HepG2 (cell line): ENCODE measurements at places on chromosomes 16 and 17. TPM values are rescaled to one million over a fixed set of nuclear protein-coding genes. Genes with fewer than 3 reads are reported as not detected.

ANKFN1 gene
- total RNA-seq, result not detected in 2 replicates

ARHGAP44 gene
- total RNA-seq, result 2.8 and 3.1 TPM in 2 replicates

VAC14 gene
- total RNA-seq, result 24.4 and 24.6 TPM in 2 replicates

TEX19 gene
- 1.3 and 1.8 TPM in 2 replicates for total RNA-seq

LLGL2 gene
- total RNA-seq, result 53.9 and 86.7 TPM in 2 replicates

CLEC10A gene
- total RNA-seq, result not detected in 2 replicates

NTN1 gene
- total RNA-seq, result 0.04 TPM in 1 of 2 replicates, not detected in the other

DNA sequence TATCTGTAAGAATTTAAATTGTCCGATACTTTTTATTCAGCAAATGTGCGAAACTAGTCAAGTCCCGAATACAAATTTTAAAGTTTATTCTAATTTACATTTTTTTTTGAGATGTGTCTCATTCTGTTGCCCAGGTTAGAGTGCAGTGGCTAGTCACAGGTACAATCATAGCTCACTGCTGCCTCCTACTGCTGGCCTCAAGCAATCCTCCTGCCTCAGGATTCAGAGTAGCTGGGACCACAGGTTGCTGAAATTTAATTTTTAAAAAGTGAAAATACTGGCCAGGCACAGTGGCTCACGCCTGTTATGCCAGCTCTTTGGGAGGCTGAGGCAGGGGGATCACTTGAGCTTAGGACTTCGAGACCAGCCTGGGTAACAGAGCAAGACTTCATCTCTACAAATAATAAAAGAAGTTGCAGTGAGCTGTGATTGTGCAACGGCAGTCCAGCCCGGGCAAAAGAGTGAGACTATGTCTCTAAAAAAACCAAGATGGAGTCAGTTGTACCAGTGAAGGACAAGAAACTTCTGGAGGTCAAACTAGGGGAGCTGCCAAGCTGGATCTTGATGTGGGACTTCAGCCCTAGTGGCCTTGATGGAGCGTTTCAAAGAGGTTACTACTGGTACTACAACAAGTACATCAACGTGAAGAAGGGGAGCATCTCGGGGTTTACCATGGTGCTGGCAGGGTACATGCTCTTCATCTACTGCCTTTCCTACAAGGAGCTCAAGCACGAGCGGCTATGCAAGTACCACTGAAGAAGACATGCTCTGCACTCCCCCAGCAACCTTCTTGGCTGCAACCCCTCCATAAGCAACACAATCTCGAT, 5.6 kb downstream of the POLG2 start:
- peaks cover 32% of the 10 kb centered on the region for H3K36me3 ChIP-seq
- peaks cover 26% of the 10 kb centered on the region for H3K4me1 ChIP-seq
- H3K27ac ChIP-seq, result no peak overlapping the region
- peak; percentile 57 for DNase-seq

GRCh38 chr16:30967795-30968194, 10.2 kb downstream of the SETD1A start:
- H3K27ac ChIP-seq, result no peak overlapping the region
- no peak for DNase-seq
- no peaks in the 10 kb centered on the region for H3K4me1 ChIP-seq
- no peaks in the 10 kb centered on the region for H3K27me3 ChIP-seq
- H3K4me3 ChIP-seq, result no peak overlapping the region

GRCh38 chr17:56887552-56888467, 26.0 kb downstream of the TRIM25 start:
- H3K27me3 ChIP-seq, result no peaks in the 10 kb centered on the region
- no peak overlapping the region for H3K27ac ChIP-seq
- peaks cover 28% of the 10 kb centered on the region for H3K36me3 ChIP-seq

DNA sequence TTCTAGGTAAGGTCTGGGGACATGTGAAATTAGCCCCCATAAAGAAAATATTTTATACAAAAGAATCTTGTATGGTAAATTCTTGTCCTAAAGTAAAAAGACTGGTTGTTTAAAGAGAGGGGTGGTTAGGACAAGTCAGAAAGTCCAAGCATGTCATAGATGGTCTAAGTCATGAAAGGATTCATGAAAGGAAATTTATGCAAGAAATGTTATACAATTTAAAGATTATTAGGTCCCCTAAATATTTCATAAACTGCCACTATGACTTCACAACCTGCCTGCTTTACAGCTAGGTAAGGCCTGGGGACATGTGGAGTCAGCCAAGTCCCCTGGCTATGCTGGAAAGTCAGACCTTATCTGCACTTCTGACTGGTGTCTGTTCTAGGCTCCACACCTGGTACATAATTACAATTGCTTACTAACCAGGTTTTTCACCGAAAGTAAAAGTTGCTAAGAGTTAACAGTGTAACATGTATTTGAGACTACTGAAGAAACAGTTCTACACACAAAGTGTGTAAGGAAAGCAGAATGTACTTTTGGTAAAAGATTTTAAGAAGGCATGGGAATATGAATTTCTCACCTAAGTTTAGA, 17.0 kb downstream of the N4BP1 start:
- DNase-seq, result no peak
- H3K27me3 ChIP-seq, result no peaks in the 10 kb centered on the region
- peaks cover 6% of the 10 kb centered on the region; the same call in 1 of the 2 replicates for H3K4me1 ChIP-seq
- H3K36me3 ChIP-seq, result peaks cover 10% of the 10 kb centered on the region

DNA sequence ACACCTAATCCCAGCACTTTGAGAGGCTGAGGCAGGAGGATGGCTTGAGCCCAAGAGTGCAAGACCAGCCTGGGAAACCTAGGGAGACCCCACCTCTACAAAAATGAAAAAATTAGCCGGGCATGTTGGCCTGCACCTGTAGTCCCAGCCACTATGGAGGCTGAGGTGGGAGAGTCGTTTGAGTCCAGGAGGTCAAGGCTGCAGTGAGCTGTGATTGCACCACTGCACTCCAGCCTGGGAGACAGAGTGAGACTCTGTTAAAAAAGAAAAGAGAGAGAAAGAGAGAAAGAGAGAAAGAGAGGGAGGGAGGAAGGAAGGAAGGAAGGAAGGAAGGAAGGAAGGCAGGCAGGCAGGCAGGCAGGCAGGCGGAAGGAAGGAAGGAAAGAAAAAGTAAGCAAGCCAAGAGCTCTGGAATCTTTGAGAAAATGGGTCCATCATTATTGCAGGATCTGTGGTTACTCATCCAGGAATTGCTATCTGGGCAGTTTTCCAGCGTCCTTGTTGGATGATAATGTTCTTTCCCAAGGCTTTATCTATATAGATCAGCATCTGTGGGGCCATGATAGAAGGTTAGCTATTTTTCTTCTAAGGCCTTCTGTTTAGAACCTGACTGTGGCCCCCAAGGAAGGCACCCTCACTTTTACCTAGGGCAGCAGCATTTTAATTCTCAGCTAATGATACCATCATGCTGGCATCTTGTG, 533.2 kb upstream of the CDH5 start:
- peaks cover 8% of the 10 kb centered on the region; the same call in 1 of the 2 replicates for H3K4me1 ChIP-seq
- H3K4me3 ChIP-seq, result no peak overlapping the region
- no peaks in the 10 kb centered on the region for H3K36me3 ChIP-seq
- no peaks in the 10 kb centered on the region for H3K27me3 ChIP-seq
- DNase-seq, result no peak
- no peak overlapping the region for H3K27ac ChIP-seq

DNA sequence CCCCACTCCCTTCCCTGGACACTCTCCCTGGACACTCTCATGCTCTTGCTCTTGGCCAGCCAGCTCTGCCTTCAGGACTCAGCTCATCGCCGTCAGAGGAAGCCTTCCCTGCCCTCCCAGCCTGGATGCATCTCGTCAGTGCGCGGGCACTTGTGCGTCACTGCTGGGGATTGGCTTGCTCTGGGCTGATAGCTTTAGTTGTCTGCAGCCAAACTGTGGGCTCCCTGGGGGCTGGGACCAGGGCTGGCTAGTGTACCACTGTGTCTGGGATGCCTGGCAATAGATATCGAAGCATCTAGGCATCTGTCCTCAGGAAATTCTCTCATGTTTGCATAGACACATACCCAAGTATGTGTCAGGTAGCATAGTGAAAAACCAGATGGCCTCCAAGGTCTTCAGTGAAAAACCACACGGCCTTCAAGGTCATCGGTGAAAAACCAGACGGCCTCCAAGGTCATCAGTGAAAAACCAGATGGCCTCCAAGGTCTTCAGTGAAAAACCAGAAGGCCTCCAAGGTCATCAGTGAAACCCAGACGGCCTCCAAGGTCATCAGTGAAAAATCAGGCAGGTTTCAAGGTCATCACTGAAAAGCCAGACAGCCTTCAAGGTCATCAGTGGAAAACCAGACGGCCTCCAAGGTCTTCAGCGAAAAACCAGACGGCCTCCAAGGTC, 72.0 kb downstream of the CMIP start:
- H3K36me3 ChIP-seq, result peaks cover 54% of the 10 kb centered on the region
- peaks cover 61% of the 10 kb centered on the region for H3K4me1 ChIP-seq
- H3K4me3 ChIP-seq, result no peak overlapping the region
- H3K27ac ChIP-seq, result no peak overlapping the region
- no peaks in the 10 kb centered on the region for H3K27me3 ChIP-seq

DNA sequence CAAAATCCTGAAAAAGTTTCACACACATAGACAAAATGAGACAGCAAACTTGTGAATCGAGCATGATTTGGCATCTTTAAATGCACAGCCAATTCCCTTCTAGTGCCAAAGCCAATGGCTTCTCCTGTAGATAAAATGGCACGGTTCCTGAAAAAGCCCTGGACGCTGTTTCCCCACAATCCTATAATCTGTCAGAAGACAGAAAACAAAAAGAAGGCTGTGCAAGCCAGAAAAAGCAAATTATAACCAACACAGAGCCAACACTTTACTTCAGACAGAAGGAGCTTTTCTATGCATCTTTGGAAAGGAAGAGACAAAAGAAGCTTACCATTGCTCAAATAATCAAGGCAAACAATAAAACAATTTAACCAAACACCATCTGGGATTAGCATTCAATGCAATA, 23.8 kb downstream of the FAM222B start:
- H3K36me3 ChIP-seq, result no peaks in the 10 kb centered on the region
- no peak overlapping the region for H3K4me3 ChIP-seq
- no peak overlapping the region for H3K27ac ChIP-seq

GRCh38 chr16:82400046-82400445, 226.7 kb upstream of the CDH13 start:
- no peak overlapping the region for H3K27ac ChIP-seq
- H3K36me3 ChIP-seq, result no peaks in the 10 kb centered on the region
- DNase-seq, result no peak
- no peaks in the 10 kb centered on the region for H3K27me3 ChIP-seq
- H3K4me1 ChIP-seq, result peaks cover 6% of the 10 kb centered on the region; the same call in 1 of the 2 replicates
